ENCODE measurements at places on chromosomes 5 and 9.

DNA sequence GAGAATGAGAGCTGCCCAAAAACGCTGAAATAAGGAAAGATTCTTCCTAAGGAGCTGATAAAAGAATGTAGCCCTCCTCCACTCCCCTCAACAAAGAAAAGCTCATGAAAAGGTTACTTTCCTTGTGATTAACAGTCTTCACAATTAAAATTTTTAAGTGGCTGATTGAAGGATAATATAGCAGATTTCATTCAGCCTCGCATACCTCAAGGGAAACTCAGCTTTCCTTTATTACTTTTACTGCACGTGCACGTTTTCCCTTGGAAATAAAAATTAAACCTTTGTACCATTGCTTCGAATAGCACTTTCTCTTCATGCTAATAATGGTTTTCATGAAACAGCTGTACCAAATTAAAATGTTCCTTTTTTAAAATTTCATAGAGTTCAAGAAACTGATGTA lies 234.0 kb upstream of the GRAMD2B start:
- DNase-seq = no peak

DNA sequence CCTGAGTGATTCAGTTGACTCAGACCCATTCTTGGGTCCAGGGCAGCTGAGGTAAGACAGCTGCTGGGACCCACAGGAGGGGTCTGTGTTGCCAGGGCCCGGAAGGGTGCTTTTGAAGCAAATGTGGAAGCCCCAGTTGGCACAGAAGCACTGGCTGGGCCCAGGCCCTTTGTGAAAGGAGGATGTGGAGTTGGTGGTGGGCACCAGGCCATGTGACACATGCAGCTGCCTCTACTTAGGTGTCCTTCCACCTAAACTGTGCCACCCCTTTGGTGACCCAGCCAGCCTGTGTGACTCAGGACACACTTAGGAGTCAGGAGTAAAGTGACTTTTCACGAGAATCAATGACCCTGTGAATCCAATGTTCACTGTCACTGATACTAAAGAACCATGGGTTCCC lies 114.3 kb upstream of the SLC25A48 start:
- no peak for DNase-seq

DNA sequence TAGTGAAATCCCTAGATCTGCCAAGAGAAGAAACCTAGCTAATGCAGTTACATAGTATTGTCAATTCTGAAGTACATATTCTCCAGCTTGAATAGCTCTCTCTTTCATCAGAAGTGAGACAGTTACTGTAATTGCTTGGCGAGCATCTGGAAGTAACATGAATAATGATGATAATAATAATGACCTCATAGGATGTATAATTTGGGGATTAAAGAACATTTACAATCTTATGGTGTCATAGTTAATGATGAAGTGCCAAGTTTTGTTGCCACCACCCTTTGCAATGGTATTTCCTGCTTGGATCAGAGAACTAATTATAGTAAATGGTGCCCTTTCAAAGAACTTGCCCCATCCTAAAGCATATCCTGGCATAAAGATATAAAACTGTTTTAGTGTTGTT lies 201.4 kb downstream of the ADAMTSL1 start:
- DNase-seq = no peak

DNA sequence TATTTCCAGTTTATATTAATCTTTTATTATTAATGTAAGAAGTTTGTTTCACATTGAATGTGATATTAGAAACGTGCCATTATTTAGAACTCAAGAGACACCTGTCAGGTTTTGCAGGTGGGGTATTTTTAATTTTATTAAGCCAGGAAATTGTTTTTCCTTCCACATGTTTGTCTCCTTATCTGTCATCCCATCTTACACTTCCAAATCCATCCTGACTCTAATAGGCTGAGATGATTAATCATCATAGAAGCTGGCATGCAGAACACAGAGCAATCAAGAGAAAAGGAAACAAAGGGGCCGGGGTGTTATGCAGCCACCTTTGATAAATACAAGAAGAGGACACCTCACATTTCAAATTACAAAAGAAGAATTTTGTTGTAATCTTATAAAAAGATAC lies 506.5 kb downstream of the ISL1 start:
- DNase-seq = no peak

DNA sequence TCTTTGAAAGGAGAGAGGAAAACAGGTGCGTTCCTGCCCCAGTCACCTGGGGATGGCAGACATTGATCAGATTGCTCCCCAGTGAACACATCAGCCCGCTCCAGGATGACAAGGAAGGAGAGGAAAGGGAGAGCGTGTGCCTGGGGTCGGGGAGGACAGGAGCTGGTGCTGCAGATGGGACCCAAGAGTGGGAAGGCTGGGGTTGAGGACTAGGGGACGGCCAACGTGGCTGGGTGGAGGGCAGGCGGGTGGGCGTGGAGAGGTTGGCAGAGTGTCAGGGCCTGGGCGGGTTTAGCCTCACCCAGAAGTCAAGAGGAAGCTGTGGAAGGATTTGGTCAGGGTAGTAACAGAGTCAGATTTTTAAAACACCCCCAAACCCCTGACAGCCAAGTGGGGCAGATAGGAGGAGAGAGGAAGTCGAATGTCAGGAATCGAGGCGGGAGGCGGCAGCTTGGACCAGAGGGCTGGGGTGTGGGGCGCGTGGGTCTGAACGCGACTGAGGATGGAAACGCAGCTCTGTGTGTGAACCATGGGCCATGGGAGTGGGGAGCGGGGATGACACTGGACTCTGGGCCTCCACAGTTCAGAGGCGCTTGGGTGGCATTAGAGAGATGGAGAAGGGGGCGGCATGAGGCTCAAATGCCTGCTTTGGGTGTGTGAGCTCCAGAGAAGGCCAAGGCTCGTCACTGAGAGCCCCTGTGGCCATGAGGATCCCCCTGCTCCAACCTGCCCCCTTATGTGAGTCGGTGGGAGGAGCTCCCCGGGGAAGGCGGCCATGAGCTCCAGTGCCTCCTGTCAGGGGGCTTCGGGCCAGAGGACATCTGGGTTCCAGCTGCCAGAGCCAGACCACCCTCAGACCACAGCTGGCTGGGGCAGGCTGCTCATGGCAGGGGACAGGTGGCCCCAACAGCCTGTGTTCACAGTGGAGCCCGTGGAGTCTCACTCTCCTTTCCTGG lies 24.6 kb downstream of the LAMC3 start:
- DNase-seq = no peak
